ENCODE measurements at places on chromosomes 2 and 18. TPM values are rescaled to one million over a fixed set of nuclear protein-coding genes. Genes with fewer than 3 reads are reported as not detected.

Gene NEB
- total RNA-seq, result 0.68 TPM

Gene MC5R
- not detected for total RNA-seq

Gene COX7A2L
- 250 TPM for total RNA-seq

Gene SERPINB10
- total RNA-seq, result not detected

Gene GCA
- total RNA-seq, result 33.3 TPM

Gene ZSWIM2
- total RNA-seq, result not detected

Gene NTSR2
- not detected for total RNA-seq

Gene ALLC
- total RNA-seq, result not detected

Gene CLHC1
- total RNA-seq, result 5.8 TPM

Gene STAT4
- total RNA-seq, result 1.1 TPM

Gene TBC1D8
- 17.3 TPM for total RNA-seq

Gene ALPG
- not detected for total RNA-seq

Gene FHOD3
- total RNA-seq, result 47.2 TPM

Gene CRYBA2
- not detected for total RNA-seq

Gene INHBB
- 0.50 TPM for total RNA-seq

Gene CYP1B1
- 8.1 TPM for total RNA-seq

Gene KLHL14
- total RNA-seq, result 3.6 TPM

Gene EVX2
- total RNA-seq, result not detected

Gene FBXO36
- total RNA-seq, result 4.2 TPM

Gene RBBP8
- total RNA-seq, result 51.4 TPM

Gene SKOR2
- not detected for total RNA-seq

Gene IL1RN
- 8.8 TPM for total RNA-seq

Gene TRIM54
- 0.27 TPM for total RNA-seq

Gene RRM2
- 9.6 TPM for total RNA-seq

Gene SLC4A3
- 11.6 TPM for total RNA-seq

Gene RFX8
- 0.25 TPM for total RNA-seq

Gene PLEK
- total RNA-seq, result not detected

Gene REEP1
- total RNA-seq, result 0.48 TPM

Gene AKAIN1
- total RNA-seq, result not detected

Gene PRKAG3
- not detected for total RNA-seq

Gene STON1
- 0.88 TPM for total RNA-seq

Gene CABYR
- 5.5 TPM for total RNA-seq

Gene STARD6
- not detected for total RNA-seq

Gene SP140L
- total RNA-seq, result 7.9 TPM

Gene TUBB8B
- total RNA-seq, result not detected

Gene FAM228A
- not detected for total RNA-seq

Gene ILKAP
- total RNA-seq, result 29.5 TPM

Gene UGT1A5
- total RNA-seq, result not detected

Gene MC4R
- not detected for total RNA-seq

Gene FLACC1
- 0.14 TPM for total RNA-seq

Gene DSC1
- not detected for total RNA-seq

Gene LCT
- total RNA-seq, result not detected

Gene RAB31
- total RNA-seq, result 44.2 TPM

Gene TMEM127
- total RNA-seq, result 63.5 TPM

Gene SERPINE2
- 84.9 TPM for total RNA-seq

Gene HOXD11
- 16.3 TPM for total RNA-seq

Gene TWIST2
- 4.2 TPM for total RNA-seq

Gene MEX3C
- total RNA-seq, result 60.1 TPM

Gene BMP10
- total RNA-seq, result not detected

Gene SLC38A11
- total RNA-seq, result 0.46 TPM

Gene CYS1
- 12.2 TPM for total RNA-seq
